ENCODE measurements at places on chromosomes 16 and 17. TPM values are rescaled to one million over a fixed set of nuclear protein-coding genes. Genes with fewer than 3 reads are reported as not detected.

Gene FOXC2
- 1.9 TPM for total RNA-seq

Gene EMC6
- total RNA-seq, result 63.4 TPM

Gene CD300E
- total RNA-seq, result 0.27 TPM

Gene KCNJ16
- not detected for total RNA-seq

Gene PRR11
- total RNA-seq, result 1.1 TPM

Gene SLC6A2
- total RNA-seq, result not detected

Gene DNAH17
- not detected for total RNA-seq

Measured in left ventricle myocardium superior (tissue), 1 donor.